Bronchial epithelial cell (primary cell): ENCODE measurements at places on chromosomes 12 and 14.

DNA sequence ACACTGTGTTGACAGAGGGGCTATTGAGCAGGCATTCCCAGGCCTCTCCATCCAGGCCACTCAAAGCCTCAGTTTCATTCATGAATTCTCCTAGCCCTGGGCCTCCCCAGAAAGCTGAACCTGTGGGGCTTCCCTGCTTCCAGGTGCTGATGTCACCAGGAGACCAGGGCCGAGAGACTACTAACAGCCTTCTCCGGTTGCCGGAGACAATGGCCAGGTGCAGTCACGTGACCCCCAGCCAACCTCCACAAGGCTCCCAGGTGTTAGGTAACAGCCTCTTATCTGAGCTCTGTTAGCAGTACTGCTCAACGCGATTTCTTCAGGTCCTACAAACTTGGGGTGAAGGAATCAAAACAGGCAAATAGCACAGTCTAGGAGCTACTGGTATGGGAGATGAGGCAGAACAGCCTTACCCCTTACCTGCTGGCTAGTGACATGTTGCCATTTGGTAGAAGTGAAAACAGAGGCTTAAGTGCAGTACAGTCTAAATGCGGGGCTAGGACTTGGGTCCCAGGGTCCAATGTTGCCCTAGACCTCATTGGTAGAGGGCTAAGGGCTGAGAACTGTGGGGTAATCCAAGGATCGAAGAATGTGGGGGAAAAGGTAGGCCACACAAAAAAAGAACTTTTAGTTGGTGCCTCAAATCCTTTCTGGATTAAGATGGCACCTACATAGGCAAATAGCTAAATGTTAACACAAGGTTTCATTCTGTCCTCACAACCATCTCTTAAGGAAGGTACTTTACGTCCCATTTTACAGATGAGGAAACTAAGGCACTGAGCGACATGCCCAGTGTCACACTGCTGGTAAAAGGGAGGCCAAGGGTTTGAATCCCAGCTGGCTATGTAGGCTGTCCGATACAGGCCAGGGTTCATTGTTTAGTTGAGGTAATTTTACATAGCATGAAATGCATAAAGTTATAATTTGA, 3.8 kb downstream of the CCDC88C start:
- peak; percentile 78 for DNase-seq

- no peak for DNase-seq
Observed at GRCh38 chr14:33987565-33988080, 36.7 kb upstream of the EGLN3 start.

DNA sequence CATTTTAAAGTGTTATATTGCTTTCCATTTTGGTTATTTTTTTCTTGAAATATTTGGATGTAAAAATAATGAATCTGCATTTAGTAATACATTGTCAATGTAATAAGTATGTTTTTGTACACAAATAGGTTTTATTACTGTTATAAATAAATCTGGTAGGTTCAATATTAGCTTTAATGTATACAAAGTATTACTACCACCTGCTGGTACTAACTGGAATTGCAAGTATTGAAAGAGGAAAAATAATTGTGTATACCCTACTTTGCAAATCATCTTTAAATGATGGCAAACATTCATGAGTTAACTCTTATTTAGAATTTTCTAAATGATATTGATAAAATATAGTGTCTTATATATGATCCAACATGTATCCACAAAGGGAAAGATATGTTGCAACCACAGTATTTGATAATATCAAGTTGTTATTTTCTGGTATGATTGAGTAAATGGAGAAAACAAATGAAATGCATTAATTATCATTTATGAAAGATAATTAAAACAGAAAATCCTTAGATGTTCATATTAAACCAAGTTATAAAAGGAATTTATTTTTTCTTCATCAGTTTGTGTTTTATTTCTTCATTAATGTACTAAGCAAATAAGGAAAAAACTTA, 3.2 kb downstream of the OR4K2 start:
- DNase-seq: peak; percentile 2

GRCh38 chr12:109719123-109720022, 5.7 kb downstream of the FAM222A start:
- no peak for DNase-seq

GRCh38 chr12:84329938-84330337, 582.7 kb downstream of the SLC6A15 start:
- peak; percentile 13 for DNase-seq

GRCh38 chr14:99793213-99794150, at the start of gene EML1:
TSS of gene EML1 (plus strand) at chr14:99793413. CDS start at chr14:99793477, 64 bp downstream.
- peak; percentile 20 for DNase-seq

DNA sequence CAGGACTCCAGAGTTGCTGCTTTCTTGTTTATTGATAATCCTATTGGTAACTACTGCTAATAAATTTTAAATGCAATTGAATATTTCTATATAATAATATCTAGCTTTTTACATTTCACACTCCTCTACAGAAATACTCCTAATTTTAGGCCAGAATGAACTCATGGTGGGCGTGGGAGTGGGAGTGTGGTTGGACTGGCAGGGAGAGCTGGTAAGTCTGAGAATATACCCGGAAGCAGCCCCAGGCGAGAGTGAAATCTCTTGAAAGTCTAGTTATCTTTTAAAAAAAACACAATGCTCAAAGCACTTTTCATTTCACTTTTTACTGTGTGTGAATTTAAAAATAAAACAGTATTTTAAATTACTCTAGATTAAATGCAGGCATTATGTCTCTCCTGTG, 4.7 kb downstream of the TMEM263 start:
- no peak for DNase-seq

- peak; percentile 34 for DNase-seq
Observed at GRCh38 chr12:64010069-64010686, 165.7 kb downstream of the SRGAP1 start.

DNA sequence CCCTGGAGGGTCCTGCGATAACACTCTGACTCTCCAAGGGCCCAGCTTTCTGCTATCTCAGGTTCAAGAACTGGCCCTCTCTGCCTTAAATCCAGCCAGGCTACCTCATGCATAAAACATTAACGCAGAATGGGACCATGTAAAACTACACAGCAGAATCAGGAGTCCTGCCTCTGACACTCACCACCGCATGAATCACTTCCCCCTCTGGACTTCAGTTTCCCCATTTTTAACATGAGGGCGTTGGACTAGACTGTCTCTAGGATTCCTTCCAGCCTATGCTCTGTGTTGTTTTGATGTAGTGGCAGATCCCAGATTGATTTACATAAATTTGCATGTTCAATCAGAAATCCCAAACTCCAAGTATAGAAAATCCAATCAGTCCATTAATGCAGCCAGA, 3.3 kb downstream of the NCKAP5L start:
- peak; percentile 61 for DNase-seq

- peak; percentile 4 for DNase-seq
Observed at GRCh38 chr12:130764073-130764472, 48.0 kb upstream of the RIMBP2 start.

DNA sequence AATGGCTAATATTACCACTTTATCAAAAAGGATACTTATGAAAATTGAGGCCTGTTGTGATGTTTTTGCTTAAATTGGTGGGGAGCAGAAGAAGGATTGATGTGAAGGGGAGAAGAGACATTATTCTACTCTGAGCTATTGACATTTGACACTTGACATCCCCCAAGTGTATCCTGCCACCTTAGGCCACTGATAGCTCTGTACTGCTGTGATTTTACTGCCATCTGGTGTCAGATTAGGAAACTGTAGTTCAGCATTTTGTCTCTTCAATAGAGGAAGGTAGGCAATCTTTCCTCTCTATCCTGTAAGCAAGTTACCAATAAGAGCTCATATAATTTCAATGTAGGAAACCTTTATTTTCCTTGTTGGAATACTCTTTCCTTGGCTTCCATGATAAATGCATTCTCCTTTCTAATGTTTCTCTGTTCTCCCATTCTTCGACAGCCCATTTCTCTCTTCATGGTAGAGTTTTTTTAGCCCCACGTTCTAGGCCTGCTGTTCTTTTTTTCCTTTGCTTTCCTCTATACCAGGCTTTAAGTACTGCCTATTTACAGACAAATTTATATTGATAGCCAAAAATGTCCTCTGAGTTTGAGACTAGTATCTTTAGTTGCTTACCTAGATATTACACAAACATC, 46.3 kb downstream of the PPHLN1 start:
- peak; percentile 60 for DNase-seq

DNA sequence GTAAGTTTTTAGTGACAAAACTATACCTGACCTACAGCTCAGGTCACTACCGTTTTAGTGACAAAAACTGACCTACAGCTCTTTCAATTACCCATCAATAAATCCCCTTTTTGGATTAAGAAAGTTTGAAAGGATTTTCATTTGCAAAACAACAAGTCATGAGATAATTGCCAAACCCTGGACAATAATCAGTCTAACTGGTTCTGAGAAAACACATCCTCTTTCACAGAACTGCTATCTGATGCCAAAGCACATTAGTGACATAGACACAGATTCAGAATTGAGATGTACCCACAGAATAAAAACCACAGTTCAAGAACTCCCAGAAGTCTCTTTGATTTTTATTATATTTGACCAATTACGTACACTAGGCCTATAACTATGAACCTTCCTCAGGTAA, 126.0 kb upstream of the COCH start:
- DNase-seq: no peak

GRCh38 chr12:88801227-88802095, 221.2 kb upstream of the KITLG start:
- DNase-seq: no peak

DNA sequence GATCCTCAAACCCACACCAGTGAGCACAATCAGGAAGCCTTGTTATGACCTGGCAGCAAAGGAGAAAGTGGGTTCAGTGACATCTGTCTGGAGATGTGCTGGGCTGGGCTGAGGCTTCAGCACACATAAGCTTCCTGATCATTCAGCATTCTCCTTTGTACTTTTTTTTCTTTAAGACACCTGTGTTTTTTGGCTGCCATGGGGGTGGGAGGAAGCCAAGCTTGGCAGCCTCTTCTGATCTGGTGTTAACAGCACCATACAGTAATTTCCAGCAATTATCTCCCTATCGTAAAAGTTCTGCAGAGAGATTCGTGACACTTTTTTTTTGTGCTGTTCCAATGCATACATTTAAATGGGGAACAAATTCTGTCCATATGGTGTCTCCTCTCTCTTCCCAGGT, 38.9 kb upstream of the RASSF3 start:
- DNase-seq: no peak

- peak; percentile 66 for DNase-seq
Observed at GRCh38 chr12:93380480-93381121, 2.9 kb downstream of the NUDT4 start.

- DNase-seq: peak; percentile 53
Observed at GRCh38 chr14:70714055-70714550, 72.4 kb downstream of the TTC9 start.

DNA sequence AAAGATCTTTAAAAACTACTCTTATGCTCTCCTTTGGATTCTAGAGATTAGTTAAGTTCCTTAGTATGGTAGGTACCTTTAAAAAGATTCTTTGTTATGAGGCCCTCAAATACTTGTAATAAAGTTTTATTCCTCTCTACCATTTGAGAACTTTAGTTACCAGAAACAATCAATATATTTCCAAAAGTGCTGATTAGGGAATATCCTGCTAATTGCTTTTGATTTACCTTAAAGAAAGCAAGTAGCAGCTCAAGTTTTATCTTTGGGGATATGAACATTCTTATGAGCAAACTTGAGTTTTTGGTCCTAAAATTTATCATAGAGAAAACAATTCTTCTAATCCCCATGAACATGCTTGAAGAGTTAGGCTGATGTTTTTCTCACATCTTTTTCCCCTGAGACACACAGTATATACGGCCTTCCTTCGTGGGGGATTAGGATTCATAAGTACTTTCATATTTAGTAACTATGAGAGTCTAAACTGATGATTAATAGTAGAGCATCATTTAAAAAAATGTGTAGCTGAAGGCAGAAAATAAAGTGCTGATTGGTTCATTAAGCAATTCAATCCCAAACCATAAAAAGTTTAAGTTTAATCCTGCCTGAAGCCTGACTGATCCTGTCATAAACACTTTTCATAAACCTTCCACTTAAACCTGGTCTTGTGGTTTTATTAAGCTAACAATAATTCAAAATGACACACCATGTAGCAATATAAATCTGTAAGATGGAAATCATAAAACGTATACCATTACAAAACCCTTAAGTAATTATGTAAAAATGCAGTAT, 380.5 kb upstream of the FBXO33 start:
- DNase-seq: no peak

DNA sequence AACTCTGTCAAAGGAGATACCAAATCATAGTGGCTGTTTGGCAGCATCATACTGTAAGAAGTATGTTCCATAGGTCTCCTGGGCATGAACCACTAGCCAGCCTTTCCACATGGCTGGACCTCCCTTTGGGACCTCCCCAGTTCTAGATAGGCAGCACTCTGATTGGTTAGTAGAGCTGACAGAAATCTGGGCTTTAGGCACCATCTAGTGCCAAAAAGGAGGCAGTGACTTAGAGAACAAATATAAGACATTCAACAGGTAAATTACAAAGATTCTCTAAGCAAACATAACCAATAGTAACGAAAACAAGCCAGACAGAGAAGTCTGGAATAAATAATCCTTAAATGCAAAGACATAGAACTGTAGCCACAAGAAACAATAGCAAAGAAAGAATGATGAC, 148.0 kb upstream of the PDE3A start:
- DNase-seq: peak; percentile 65

GRCh38 chr12:114625294-114625851, 58.6 kb downstream of the TBX3 start:
- peak; percentile 17 for DNase-seq

- no peak for DNase-seq
Observed at GRCh38 chr14:95402176-95402575, 82.5 kb upstream of the CLMN start.

DNA sequence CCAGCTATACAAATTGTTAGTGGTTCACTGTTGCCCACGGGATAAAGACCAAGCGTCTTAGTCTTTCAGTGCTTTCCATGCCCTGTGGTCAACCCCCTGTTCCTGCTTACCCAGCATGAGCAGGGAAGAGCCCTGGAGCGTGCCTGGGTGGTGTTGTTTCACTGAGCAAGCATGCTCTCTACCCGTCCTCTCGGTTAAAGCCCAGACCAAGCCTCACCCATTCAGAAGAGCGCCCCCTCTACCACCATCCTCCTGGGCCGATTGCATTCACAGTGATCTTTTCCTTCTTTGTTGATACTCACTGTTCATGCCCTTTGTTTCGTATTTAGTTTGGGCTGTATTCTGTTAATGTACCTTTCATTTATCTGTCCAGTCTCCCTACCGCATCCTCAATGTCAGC, 25.1 kb downstream of the DYRK4 start:
- DNase-seq: no peak

DNA sequence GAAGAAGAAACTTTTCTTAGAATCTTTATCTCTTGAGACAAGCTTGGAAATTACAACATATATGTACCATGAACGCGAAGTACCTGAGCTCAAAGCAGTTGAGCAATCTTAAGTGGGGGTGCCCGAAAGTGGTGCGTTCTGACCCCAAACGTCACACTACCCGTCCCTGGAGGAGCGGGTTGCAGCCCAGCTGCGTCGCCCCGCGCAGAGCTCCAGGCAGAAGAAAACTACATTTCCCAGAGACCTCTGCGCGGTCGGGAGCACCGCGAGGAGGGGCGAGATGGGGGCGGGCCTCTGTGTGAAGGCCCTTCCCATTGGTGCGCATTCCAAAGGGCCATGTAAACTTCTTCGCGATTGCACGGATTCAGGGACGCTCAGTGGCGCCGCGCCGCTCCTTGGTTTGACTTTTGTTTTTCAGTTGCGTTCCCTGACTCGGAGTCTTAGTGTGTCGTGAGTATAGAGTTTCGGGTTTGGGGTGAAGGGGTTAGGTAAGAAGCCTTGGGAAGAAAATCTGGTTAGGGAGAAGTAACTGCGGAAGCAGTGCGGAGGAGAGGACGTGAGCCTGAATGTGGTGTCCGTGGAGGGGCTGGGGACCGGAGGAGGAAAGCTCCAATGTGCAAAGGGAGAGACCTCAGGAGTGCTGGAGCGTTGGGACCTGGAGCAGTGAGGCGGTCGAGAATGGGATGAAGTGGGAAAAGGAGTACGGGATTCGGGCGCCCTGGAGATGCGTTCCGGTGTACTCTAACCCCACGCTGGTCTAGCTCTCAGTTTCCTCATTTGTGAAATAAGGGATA, at the start of gene CCDC77:
Gene CCDC77, plus strand, starts transcription at position 410 of the 794 bp plus-strand sequence. CDS start 7,740 bp downstream, outside the sequence.
- DNase-seq: peak; percentile 80
